Activated CD4-positive, alpha-beta T cell treated with anti-CD3 and anti-CD28 coated beads, Interleukin-10, Interleukin-2, amounts not matched to agents 100 ng/mL and 50 ng/mL, durations not matched to agents 16 hours and 8 hours (primary cell): ENCODE measurements at places on chromosomes 12 and 14.
A peak's percentile ranks its signal among the peaks of the same experiment; 100 is the strongest.

- no peak for DNase-seq
These were observed 13.7 kb upstream of the PRPF39 start for GRCh38 chr14:45070215-45070614.

DNA sequence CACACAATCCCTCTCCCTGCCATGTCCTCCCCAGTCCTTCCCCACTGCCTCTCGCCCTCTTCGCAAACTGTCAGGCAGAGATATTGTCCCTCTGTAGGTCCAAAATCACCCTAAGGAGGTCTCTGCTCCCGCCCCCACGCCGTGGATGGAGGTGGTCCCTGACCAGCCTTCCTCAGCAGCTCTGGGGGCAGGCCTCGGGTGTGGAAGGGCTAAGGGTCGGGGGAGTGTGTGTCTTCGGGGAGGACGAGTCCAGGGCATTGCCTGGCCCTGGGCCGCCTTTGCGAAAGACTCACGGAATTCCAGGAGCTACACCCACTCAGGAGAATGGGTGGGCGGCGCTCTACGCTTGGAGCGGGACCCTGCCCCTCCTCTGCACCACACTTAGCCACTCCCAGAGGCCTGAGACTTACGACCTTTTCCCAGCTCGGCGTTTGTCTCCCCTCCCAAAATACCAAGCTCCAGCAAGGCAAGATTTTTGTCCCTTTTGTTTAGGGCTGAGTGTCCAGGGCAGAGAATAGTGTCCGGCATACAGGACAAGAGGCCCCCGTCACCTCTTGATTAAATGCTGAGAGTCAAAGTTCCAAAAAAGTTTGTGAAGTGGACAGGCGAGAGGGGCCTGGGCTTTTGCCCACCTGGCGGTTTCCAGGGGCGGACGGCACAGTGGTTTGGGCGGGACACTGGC, 881 bp downstream of the PYGL start:
- no peak for DNase-seq

DNA sequence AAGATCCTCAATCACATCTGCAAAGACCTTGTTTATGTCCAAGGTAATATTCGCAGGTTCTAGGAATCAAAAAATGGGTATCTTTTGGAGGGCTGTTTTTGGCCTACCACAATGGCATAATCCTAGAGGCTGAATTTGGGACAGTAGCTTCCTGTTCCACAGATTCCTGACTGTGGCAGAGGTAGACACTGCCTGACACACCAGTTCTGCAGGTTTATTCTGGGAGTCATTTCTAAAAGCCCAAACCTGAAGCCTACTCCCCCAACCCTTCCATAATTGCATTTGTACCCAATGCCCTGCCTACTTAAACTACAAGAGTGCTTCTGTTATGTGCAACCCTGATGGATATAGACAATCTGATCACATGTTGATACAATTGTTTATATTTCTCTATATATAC, 378.9 kb downstream of the PCNX1 start:
- DNase-seq = no peak

- peak; percentile 21 for DNase-seq
These were observed 5.2 kb downstream of the RITA1 start for GRCh38 chr12:113190761-113191160.

DNA sequence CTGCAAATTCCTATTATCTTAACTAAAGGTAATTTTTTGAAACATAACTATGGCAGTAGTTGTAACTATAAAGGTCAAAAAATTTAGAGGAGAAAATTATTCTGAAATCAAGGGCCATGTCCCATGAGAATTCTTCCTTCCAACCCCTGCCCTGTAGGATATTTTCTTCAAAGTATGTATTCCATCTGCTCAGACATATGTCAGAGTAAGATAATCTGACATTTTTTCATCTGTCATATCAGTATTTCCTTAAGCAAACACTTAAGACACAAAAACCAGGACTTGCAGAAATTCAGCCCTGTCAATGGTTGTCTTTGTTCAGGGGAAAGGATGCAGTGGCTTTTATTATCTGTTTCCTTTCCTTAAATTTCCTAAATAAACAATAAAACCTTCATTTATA, 36.3 kb downstream of the ACSS3 start:
- no peak for DNase-seq

DNA sequence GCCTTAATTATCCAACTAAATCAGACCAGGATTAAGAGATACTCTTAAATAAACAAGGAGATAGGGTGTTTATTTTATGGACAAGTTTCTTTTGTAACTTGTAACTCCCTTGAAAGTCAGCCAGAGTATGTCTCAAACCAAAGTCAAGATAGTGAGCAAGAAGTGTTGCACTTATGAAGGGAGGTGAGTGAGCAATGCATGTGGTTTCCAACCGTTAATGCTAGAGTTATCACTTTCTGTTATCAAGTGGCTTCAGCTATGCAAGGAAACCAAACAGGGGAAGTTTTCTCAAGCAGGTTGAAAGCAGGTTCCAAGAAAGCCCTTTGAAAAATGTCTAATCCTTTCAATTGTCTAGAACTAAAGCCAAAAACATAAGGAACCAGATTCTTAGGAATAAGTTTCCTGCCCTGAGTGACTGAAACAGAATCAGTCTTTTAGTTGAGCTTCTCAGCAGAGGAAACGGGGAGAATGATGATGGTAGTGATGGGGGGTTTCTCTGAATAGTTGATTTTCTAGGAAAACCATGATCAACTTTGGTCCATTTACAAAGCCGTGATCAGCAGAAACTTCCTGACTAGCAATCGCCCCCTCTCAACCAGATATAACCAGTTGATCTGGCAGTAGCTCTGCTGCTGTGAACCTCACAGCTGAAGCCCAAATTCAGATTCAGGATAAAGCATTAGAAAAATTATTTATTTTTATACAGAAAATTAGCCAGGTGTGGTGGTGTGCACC, 128.4 kb downstream of the DAD1 start:
- no peak for DNase-seq

GRCh38 chr14:21098076-21098891, at the start of gene ZNF219:
TSS of gene ZNF219 (minus strand) at chr14:21098655. CDS start at chr14:21093591, 5,064 bp downstream.
- no peak for DNase-seq

DNA sequence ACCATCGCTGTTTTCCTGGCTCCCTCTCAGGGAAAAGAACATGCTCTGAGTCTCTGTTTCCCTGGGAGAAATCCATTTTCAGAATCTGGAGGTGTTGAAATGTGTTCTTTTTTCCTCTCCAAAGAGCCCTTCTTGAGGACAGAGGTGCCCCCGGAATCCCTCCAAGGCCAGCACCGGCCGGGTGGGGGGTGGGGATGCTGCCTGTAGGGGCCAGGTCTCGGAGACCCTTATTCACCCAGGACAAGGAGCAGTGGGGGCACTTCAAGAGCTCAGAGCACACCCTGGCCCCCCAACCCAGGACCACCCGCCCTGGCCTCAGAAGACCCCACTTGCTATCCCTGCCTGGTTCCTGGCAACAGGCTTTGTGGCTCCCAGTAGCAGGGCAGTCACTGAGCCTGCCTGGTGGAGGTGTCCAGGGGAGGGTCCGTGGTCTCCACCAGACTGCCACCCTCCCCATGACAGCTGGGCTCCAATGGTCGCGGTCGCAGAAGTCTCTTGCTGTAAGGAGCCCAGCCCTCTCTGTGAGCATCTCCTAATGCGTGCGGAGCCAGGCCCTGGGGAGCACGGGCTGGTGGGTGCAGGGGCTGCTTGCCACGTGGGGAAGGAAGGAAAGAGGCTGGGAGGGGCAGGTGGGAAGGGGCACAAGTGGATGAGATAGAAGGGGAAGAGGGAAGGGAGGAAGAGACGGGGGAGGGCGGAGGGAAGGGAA, 13.2 kb upstream of the DIO3 start:
- no peak for DNase-seq

GRCh38 chr12:78562368-78563205, 302.0 kb upstream of the SYT1 start:
- DNase-seq = no peak

DNA sequence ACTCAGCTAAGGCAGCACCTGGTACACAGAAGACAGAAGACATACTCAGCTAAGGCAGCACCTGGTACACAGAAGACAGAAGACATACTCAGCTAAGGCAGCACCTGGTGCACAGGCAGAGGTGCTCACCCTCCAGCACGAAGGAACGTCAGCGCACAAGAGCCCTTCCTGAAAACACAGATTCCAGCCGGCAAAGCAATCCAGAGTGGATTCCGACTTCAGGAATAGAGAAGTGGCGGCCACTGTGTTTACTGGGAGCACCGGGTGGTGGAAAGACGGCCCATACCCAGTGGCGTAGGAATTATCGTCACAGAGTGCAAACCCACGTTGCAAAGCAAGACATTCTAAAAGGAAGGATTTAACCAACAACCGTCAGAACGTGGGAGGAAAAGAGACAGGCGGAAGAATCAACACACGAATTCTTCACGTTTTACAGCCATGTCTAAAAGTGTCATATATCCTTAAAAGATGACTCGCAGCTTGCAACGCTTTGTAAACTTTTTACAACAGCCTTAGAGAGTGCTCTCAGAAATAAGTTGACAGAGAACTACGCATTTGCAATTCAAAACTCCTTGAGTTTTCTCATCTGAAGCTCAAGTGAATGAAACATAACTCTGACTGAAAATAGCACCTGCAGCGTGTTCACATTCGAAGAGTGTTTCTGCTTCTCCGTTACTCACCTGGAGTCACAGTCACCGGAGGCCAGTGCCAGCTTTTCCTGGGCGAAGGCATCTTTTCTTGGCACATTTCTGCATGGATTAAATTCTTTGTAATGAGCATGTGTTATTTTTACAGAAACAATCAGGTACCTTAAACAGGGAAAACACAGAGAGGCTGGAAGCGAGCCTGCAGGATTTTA, 55.8 kb upstream of the GALNT9 start:
- DNase-seq = no peak

DNA sequence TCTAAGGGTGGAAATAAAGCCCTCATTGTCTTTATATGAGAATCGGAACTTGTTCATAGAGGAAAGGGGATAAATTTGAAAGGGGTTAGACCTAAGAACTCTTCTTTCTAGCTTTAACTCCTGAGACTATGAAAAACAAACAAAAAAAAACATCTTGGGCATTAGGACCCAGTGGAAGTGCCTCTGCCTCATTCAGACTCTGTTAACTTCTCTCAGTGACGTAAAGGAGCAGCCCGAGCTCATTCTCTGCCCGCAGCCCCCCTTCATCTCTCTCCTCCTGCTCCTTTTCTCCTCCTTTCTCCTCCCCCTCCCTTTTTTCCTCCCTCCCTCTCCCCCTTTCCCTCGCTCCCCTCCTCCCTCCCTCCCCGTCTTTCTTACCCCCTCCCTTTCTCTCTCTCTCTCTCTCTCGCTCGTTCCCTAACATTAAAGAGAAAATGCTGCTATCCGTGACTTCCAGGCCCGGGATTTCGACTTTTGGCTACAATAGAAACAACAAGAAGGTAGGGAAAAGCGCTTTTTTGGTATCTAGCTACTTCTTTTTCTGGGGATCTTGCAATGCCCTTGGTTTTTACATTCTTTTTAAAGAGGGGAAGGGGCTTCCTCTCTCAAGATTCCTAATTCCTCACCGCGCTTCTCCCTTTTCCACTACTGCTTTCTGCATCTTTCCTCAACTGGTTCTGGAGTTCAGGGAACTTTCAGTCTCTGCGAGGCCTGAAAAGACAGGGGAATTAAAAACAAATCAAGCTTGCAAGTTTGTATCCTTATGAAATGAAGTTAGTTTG, at the start of gene RBMS2:
RBMS2 (plus strand) TSS at position 231 of the 782 bp plus-strand sequence; CDS start at position 435, 204 bp downstream.
- DNase-seq = peak; percentile 36

DNA sequence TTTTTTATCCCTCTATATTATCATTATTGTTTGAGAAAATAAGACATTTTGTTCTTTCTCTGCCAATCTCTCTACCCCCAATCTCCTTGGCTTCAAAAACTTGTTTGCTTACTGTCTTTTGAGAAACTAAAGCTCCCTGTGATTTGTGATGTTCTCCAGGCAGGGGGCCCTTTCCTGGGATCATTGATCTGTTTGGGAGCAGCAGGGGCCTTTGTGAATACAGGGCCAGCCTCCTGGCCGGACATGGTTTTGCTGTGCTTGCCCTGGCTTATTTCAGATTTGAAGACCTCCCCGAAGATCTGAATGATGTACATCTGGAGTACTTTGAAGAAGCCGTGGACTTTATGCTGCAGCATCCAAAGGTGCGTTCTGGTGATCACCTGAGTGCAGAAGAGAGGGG, 4.5 kb downstream of the ACOT6 start:
- no peak for DNase-seq

DNA sequence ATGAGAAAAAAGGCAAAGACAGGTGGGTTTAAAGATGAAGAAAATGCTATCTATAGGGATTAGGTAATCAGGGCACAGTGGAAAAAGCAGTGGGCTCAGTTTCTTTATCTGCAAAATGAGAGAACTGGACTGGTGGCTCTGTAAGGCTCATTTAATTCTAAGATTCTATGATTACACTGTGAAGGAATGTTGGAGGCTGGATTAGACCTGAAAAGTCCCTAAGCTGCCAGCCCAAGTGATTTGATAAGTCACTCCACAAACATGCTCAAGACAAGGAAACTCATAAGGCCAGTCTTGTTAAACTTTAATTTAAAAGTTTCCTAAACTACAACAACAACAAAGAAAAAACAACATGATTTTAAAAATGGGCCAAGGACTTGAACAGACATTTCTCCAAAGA, 75.1 kb downstream of the DCAF5 start:
- DNase-seq = no peak

GRCh38 chr12:9707864-9708808, 24.8 kb downstream of the CLECL1 start:
- peak; percentile 75 for DNase-seq

DNA sequence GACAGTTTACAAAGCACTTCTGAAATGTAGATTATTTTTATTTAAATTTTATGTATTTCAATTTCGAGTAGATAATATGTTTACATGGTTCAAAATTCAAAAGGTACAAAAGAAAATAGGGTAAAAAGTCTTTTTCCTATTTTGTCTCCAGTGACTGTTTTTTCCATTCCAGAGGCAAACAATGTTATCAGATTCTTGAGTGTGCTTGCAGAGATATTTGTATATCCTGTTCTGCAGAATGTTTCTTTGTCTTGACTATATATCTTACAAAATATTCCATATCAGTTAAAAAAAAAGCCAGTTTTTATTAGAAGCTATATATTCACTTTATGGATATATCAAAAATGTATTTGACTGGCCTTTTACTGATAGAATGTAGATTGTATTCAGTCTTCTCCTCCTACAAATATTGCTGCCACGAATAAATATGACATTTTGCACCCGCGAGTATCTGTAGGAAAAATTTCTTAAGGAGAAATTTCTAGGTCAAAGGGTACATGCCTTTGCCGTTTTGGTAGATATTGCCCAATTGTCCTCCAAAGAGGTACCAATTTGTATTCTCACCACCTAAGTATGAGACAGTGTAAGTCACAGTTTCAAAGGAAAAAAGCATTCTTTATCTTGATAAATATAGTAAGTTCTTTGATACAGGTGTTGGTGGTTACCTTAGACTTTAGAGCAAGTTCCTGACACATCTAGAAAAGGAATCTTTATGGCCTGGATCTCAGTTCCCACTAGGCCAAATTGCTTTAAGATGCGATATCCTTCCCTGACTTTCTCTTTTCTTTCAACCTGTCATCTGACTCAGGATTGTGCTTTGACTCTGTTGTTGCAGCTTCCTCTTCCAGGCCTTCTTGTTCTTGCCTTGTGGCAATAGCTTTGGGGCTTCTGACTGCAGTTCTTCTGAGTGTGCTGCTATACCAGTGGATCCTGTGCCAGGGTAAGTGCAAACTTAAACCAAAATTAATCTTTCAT, 2.3 kb downstream of the KLRG1 start:
- peak; percentile 15 for DNase-seq

DNA sequence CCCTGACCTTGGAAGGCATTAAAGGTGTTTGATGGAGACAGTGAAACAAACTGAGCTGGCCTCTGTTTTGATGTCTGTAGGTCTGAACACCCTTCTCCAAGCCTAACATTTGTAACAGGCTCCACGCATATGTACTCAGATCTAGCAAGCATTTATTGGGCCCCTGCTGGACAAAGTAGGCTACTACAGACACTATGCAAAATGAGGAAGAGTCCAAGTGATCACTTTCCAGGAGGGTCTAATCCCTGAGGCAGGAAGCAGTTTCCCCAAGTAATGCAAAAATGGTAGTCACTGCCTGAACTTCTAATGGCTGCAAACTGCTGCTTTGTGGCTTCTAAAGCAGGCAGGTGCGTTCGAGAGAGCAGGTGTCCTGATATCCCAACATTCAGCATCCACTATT, 405.8 kb downstream of the MED13L start:
- DNase-seq = peak; percentile 6
